ENCODE measurements at places on chromosomes 13 and 19.
A peak's percentile ranks its signal among the peaks of the same experiment; 100 is the strongest.

GRCh38 chr13:91567485-91568207, 169.2 kb downstream of the GPC5 start:
- H3K36me3 ChIP-seq: no peaks in the 10 kb centered on the region
- no peak overlapping the region for H3K27ac ChIP-seq
- no peak overlapping the region for H3K4me3 ChIP-seq

- H3K36me3 ChIP-seq: no peaks in the 10 kb centered on the region
- H3K4me1 ChIP-seq: no peaks in the 10 kb centered on the region
- no peaks in the 10 kb centered on the region for H3K27me3 ChIP-seq
- no peak for DNase-seq
Measured at GRCh38 chr13:46484561-46484960, 68.4 kb upstream of the LRCH1 start.

DNA sequence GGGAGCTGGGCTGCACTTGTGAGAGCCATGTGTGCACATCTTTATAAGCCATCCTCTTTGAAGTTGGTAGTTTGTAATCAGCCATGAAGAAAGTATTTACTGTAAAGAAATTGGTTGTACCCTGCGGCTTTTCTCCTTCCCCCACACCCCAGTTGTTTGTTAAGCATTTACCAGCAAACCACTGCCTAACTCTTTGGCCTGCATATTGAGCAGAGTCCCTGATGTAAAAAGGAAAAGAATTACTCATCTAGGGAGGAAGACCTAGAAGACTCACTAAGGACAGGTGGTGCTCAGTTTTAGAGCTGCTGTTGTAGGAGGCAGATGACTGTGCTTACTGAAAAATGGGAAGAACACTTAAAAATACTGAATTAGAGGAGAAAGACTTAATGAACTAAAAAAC, 245.3 kb downstream of the PCCA start:
- no peaks in the 10 kb centered on the region for H3K27me3 ChIP-seq
- peaks cover 2% of the 10 kb centered on the region for H3K4me1 ChIP-seq
- no peak overlapping the region for H3K4me3 ChIP-seq

GRCh38 chr13:33508060-33508459, 222.5 kb upstream of the STARD13 start:
- no peaks in the 10 kb centered on the region for H3K4me1 ChIP-seq
- H3K27me3 ChIP-seq: no peaks in the 10 kb centered on the region
- no peaks in the 10 kb centered on the region for H3K36me3 ChIP-seq
- DNase-seq: no peak

DNA sequence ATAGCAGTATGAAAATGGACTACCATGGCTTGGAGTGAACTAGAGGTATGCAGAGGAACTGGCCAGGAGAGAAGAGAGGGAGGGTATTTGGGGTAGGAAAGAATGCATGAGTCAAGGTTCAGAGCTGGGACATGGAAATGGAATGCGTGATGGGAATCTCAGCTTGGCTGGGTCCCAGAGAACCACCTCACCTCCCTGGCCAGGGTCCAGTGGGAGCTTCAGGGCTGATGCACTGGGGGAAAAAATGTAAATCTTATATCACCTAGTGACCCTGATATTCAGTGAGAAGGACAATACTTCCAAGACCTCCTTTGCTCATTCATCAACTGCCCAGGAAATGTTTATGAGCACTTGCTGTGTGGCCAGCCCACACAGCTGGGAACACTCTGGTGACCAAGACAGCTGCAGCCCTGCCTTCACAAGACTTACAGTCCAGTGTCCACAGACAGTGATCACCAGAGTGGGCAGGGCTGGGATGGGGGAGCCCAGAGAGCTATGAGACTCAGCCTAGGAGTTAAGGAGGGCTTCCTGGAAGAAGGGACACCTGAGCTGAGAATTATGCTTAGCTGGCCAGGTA, 12.8 kb downstream of the IGSF23 start:
- H3K27ac ChIP-seq: no peak overlapping the region
- DNase-seq: no peak
- H3K27me3 ChIP-seq: no peaks in the 10 kb centered on the region
- no peaks in the 10 kb centered on the region for H3K36me3 ChIP-seq
- no peak overlapping the region for H3K4me3 ChIP-seq

GRCh38 chr19:8324186-8325050, 3.1 kb downstream of the RPS28 start:
- no peaks in the 10 kb centered on the region for H3K27me3 ChIP-seq
- H3K27ac ChIP-seq: no peak overlapping the region
- H3K36me3 ChIP-seq: peaks cover 16% of the 10 kb centered on the region
- no peak overlapping the region for H3K4me3 ChIP-seq
- DNase-seq: no peak
- H3K4me1 ChIP-seq: no peaks in the 10 kb centered on the region

DNA sequence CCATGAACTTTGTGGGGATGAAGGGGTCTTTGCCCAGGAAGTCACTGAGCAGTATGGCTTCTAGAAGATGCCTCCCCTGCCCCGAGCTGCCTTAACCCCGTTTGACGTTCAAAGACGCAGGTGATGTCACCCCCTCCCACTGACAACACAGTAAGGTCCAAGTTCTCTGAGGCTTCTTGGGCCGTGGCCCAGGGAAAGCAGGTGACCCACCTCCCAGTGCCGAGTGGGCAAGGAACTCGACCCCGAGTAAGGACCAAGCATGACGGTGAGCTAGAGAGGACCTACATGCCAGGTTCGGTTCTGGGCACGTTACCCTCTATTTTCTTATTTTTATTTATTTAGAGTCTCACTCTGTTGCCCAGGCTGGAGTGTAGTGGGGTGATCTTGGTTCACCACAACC, 81.3 kb downstream of the SLC6A16 start:
- no peak for DNase-seq
- no peaks in the 10 kb centered on the region for H3K36me3 ChIP-seq
- peaks cover 3% of the 10 kb centered on the region for H3K4me1 ChIP-seq
- H3K27ac ChIP-seq: no peak overlapping the region
- no peaks in the 10 kb centered on the region for H3K27me3 ChIP-seq

DNA sequence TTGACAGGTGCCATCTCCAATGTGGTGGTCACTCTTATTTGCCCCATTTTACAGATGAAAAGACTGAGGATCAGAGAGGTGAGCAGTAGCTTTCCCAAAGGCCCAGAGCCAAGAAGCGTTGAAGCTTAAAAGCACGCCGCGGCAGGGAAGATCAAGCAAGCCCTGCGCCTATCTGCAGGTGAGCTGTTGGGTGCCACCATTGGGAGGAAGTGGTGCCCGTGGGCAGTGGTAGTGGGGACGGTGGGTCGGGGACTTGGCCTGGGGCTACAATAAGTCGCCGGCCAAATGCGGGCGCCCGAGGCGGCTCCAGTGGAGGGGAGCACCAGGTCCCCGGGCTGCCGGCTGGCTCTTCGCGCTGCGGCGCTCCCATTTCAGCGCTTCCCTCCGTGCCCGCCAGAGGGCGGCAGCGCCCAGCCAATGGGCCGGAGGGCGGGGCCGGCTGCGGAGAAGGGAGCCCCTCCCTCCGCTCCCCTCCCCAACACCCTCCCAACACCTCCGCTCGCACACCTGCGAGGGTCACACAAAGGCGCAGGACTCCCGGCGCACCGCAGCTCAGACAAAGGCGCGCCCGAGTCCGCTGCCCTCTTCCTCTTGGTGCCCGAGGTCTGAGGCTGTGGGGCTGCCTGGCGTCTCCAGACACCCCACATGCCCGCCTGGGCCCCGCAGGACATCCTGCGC, 744 bp upstream of the POU2F2 start:
- H3K4me3 ChIP-seq: peak overlapping the region; percentile 24
- no peaks in the 10 kb centered on the region for H3K36me3 ChIP-seq
- peaks cover 17% of the 10 kb centered on the region for H3K27me3 ChIP-seq
- DNase-seq: peak; percentile 98
- peaks cover 9% of the 10 kb centered on the region for H3K4me1 ChIP-seq

DNA sequence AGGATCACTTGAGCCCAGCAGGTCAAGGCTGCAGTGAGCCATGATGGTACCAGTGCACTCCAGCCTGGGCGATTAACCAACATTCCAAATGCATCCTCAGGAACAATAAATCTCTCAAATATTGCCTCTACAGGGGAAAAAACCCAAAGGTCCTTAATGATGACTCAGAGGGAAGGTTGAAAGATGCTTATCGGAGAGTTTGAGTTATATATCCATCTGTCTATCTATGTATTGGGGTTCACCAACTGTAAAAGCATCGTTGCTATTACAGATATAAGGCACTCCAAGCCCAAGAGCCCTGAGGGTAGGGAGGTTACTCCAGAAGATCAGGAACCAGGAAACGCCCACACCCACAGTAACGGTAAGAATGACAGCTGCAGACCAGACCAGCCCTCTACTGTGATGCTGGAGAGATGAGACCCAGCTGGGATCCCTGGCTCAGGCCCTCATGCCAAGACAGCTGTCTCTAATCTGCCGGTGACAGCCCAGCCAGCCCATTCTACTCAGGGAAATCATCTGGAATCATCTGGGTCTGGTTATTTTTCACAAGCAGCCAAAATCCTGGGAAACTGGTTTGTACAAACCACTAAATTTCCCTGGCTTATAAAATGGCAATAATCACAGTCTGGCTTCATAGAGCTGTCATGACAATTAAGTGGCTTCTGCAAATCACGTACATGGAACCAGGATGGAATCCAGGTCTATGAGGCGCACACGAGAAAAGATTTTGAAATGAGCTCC, 23.8 kb downstream of the TEX101 start:
- no peak for DNase-seq
- H3K4me3 ChIP-seq: no peak overlapping the region
- no peaks in the 10 kb centered on the region for H3K27me3 ChIP-seq
- no peak overlapping the region for H3K27ac ChIP-seq

All from H1 (cell line).